ENCODE measurements at places on chromosomes 7 and 10.

- DNase-seq, result no peak
These were observed 363.4 kb downstream of the GRID1 start for GRCh38 chr10:86003201-86003621.

DNA sequence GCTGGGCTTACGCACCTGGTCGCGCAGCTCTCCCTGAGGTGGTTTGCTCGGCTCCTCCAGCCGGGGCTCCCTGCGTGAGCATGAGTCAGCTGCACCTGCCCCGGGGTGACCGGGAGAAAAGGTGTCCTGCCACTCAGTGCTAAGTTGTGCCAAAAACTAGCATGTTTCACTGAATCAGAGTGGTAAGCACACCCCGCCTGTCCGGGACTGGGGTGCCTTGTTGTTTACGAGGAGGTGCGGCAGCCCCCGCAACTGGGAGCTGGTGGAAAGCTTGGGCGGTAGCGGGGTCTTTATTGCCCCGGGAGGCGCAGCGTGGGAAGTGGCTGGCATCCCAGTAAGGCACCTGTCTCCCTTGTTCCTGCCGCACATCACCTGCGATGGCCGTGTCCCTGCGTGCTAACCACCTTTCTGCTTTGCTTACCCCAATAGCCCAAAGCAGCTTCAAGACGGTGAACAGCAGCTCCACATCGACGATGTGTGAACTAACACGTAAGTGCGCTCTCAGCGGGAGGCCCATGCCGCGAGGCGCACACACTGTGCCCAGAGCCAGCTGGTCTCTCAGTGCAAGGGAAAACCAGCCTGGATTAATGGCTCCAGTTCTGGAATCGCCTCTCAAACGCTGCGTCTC lies 506.6 kb upstream of the FOXK1 start:
- no peak for DNase-seq

DNA sequence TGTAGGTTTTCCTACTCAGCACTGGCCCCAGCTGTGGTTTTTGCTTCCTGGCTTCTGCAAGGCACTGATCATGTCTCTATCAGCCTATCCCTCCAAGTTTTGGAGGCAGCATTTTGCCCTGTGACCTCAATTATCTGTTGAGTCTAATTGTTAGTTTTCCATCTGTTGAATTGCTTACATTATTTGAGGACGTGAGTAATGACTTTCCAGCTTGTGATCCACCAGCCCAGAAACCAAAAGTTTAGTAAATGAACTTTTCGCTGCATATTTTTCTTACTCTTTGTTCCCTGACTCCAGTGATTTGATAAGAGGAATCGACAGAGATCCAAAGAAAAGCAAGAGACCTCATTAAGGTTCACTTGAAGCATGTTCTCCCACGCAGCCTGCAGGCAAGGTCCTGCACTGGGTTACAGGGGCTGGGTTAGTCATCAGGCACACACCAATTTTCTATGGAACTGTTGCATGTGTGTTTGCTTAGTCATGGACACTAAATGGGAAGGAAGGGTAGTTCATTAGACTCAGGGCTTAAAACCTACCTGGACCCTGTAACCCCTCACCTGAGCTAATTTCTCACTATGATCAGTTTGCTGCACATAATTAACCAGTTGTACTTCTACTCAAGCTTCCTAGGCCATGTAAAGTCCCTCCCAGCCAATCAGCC lies 57.2 kb downstream of the AKR1E2 start:
- no peak for DNase-seq

DNA sequence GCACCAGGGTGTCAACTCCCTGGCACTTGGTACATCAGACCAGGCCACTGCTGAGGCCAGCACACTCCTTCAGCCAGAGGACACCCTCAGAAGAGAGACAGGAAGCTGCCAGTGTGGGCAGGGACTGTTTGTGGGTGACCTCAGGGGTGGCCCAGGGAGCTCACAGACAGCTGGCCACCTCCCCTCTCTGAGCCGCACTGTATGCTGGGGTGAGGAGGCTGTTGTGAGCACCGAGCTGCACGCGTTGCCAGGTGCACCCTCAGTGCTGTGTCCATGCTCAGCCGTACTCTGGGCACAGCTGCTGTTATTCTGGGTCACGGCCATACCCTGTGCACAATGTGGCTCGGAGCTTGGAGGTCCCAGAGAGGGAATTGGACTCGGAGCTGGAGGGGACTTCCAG lies 61.5 kb upstream of the NANOS1 start:
- DNase-seq, result no peak

DNA sequence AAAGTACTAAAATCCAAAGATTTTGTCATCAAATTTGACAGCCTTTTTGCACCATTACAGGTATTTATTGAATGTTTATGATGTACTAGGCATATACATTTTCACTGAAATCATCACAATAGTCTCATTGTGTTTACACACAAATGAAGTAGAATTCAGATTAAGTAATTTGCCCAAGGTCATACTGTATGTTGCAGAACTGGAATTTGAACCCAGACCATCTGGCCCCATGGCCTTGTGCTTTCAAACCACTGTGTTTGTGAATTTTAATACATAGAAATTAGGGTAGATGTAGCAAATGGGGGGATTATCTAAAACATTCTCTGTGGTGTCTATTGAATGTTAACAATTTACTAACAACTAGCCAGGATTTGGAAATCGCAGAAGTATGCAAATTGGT lies 94.8 kb downstream of the POLL start:
- DNase-seq, result no peak

DNA sequence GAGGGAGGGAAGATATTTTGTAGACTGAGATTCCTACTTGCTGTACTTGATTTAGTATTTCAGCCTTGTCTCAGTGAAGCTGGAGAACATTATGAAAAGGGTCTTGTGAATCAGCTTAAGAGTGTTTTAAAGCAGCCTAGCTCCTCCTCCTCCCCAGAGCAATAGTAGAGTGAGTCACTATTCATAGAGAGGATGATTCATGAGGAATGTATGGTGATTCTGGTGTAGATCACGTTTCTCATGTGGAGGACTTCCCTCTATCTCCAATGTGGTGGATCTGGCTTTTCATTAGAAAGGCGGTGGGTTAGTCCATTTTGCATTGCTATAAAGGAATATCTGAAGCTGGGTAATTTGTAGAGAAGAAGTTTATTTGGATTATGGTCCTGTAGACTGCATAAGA lies 340.1 kb upstream of the CHRM2 start:
- DNase-seq, result no peak

- DNase-seq, result no peak
These were observed 22.7 kb upstream of the MKRN1 start for GRCh38 chr7:140501966-140502365.

GRCh38 chr10:77226452-77226851 lies 411.2 kb downstream of the KCNMA1 start:
- DNase-seq, result no peak

GRCh38 chr10:103881416-103882284 lies 26.3 kb upstream of the SH3PXD2A start:
- no peak for DNase-seq

All from GM18507 (cell line).